Hematopoietic multipotent progenitor cell (in vitro differentiated cells): ENCODE measurements at places on chromosomes 7 and 10.

DNA sequence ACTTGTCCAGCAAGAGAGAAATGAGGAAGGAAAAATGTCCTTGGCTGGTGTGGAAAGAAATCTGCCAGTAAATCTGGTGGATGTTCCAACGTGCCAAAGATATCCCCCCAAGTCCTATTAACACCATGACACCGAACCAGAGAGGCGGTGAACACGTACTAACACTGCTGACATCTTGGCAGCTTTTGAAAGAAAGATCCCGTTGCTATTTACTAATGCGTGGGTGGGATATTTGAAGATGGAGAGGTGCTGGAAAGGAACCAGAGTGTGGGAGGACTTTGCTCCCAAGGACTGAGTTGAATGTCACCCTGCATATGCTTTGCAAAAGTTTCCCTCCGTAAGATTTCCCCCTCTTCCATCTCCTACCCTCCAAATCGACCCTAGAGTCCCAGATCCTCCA is 7.9 kb downstream of the CCDC3 start:
- DNase-seq, result no peak

- DNase-seq, result no peak
Measured at GRCh38 chr7:51280156-51280555, 36.5 kb downstream of the COBL start.

- DNase-seq, result no peak
Measured at GRCh38 chr7:137771679-137772078, 75.1 kb downstream of the DGKI start.

DNA sequence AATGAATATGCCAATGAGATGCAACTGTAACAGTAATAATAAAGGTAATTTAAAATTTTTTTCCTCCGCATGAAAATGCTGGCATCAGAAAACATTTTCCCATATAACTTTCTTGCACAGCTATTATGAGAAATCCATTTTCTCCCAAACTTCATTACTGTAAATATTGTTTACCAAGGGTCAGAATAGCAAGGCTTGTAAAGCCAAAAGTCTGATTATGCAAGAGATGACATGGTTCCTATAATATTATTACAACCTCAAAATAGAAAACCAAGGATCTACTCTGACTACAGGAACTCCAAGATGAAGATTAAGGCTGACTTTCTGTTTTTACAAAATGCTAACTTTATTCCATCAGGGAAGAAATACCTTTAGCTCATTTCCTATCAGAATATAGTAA is 162.7 kb upstream of the CDK1 start:
- no peak for DNase-seq

DNA sequence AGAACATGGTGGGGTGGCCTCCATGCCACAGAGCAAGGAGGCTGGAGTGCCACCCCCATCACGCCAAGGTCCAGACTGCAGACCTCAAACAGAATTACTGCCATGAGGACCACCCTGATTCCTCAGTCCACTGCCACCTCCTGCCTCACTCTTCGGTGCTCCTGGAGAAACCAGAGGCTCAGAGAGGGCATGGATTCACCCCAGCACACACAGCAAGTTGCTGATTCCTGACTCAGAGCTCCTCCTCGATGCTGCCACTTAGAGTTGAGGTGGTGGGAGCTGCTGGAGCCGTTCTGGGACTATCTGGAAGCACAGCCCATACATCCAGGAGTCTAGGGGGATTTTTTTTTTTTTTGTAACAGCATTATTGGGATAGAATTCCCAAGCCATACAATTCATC is 22.0 kb upstream of the MYL10 start:
- no peak for DNase-seq

DNA sequence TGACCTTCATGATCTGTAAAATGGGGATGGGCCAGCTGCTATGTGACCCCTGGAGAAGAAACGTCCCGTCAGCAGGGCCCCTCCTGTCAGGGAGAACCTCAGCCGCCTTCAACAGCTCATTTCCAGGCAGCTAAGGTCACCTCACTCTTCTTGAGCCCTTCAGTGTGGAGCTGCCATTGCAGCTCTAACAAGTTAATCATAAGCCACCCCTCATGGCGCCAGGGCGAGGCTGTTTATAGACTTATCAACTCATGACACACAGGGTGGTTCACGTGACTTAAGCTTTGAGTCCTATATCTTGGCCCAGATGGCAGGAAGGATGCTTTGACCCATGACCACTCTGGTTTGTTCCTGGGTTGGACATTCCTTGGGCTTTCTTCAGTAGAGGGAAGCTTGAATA is 315.1 kb downstream of the TNS3 start:
- DNase-seq, result no peak

- DNase-seq, result no peak
Measured at GRCh38 chr7:94295850-94296249, 98.8 kb upstream of the COL1A2 start.

DNA sequence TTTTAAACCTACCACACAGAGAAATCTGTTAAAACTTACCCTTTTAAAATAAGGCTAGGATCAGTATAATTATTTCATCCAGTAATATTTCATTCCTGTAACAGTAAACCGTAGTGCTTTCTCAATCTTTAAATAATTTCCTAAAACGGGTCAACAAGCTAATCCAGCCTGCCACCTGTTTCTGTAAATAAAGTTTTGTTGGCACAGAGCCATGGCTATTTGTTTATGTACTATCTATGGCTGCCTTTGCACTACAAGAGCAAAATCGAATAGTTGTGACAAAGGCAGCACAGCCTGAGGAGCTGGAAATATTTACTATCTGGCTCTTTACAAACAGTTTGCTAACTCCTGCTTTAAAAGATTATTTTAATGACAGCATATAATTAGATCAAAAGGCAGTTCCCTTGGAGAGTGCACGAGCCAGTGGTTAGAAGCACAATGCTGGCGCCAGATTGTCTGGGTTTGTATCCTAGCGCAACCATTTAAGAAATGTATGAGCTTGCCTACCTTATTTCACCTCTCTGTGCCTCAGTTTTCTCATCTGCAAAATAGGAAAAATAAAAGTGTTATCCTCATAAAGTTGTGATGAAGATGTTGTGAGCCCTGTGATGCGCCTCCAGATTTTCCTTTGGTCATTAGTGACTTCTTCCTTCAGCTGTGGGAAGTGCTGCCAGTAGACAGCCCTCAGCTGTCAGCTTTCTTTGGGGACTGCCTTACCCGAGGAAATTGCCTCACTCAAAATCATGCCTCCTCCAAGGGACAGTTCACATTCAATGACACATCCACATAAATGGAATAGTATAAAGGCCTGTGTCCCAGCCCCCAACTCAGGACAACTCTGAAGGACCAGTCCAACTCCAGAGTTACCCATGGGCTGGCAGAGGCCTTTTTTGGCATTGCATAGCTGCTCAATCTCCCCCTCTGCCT is 11.8 kb upstream of the MIOS start:
- DNase-seq, result no peak

DNA sequence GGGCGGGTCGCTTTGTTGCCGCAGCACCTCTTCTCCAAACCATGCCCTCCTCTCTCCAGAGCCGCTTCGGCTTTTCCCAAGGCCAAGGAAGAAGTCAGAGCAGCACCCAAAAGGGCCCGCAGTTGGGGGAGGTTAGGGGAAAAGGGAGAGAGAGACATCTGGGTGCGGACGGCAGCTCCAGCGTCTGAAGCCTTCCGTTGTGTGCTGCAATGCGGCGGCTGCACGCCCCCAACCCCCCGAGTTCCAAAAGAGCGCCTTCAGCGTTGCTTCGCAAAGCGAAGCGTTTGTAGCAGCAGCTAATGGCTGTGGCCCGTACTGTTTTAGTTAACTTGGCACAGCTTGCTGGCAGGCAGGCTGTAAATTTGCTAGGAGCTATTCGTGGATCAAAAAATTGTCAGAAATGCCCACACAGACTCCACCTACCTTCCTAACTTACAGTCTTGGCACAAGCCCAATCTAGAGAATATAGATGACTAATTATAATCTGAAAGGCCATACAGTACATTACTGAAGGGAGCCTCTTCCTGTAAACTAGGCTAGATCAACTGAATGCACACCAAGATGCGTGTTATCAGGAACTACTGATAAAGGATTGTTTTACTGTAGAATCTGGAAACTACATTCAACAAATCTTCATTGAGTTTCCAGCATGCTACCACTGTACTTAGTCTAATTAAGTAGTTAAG is 1.1 kb upstream of the KBTBD2 start:
- DNase-seq, result peak; percentile 21

DNA sequence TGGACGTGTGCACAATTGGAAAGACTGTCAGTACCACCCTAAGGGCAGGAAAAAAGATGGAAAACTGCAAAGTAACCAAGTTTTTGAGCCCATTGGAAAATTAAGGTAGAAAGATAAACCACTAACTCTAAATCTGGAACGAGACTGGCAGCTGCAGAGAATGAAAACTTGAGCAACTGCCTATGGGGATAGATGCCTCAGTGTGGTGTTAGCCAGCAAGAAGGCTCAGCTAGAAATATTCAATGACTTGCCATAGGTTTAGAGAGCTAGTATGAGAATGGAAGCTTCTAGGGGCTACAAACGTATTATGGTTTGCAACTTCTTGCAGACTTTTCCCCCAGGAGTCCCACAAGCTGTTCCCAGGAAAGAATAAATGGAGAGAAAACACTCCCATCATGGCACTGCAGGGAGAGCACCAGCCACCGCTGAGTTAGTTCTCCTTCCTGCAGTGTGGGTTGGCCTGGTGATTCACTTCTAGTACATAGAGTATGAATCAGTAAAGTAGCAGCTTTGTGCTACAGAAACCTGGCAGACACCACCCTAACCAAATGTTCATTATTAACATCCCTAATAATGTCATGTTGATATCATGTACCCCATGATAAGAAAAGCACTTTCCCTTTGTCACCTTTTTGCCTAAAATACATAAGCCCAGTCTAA is 372.4 kb upstream of the VWC2 start:
- no peak for DNase-seq

- DNase-seq, result no peak
Measured at GRCh38 chr7:148146346-148146745, 444.2 kb upstream of the C7orf33 start.

DNA sequence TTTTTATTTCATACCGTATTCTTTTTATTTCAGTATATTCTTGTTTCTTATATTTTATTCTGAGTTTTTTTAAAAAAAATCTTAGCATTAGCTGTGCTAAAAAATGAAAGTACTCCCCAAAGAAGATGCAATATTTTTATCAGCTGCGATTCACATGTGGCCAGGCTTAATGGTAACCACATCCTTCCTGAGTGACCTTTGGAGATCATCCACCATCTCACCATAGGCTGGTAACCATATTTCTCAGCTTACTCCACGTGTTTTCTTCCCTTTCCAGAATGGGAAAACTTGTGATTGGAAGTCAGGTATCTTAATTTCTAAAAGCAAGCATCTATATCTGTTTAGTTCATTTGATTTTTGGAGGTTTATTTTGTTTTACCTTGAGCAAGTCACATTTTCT is 18.8 kb upstream of the LIPM start:
- no peak for DNase-seq

DNA sequence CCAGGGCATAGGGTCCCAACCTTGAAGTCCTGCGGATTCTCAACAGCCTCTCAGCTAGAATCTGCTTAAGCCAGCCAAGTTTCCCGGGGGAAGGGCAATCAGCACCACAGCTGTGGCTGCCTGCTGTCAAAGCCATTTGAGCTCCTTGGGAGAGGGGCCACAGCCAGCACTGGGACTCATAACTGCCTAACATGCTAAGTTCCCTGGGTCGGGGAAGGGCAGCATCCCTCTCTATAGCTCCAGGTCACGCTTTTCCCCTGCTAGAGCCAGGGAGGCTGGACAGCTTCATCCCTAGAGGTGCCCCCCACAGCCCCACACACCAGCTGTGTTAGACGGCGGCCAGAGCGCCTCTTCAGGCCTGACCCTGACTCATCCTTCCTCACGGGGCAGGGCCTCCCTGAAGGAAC is 49.6 kb upstream of the PDE1C start:
- no peak for DNase-seq

GRCh38 chr7:116528008-116528789 is 3.4 kb downstream of the CAV1 start:
- DNase-seq, result no peak

DNA sequence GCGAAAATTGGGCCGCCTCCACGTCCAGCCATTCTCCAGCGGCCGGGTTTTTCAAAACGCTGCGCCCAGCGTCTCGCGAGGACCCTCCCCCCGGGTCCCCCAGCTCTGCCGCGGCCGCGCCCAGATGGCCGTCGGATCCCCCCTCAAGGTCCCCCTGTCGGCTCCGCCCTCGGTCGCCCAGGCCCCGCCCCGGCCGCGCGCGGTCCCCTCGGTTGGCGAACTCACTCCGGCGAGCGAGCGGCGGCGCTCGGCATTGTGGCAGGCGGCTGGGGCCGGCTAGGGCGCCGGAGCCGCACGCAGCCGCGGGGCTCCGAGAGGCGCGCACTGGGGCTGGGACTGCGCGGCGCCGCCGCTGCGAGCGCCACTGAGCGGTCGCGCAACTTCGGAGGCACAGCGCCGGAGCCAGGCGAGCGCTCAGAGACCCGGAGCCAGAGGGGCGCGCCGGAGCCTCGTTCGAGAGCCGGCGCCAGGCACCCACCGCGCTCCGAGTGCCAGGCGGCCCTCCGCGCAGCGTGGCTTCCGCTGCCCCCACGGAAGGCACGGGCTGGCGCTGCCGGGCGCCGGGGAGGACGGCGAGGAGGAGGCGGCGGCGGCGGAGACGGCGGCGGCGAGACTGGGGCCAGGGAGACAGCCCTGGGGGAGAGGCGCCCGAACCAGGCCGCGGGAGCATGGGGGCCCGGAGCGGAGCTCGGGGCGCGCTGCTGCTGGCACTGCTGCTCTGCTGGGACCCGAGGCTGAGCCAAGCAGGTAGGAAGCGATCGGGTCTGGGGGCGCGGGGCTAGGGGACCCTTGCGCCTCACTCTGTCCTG is at the start of gene UNC5B:
TSS of gene UNC5B (plus strand) at position 253 of the 809 bp plus-strand sequence. CDS start at position 669, 416 bp downstream.
- peak; percentile 86 for DNase-seq

- no peak for DNase-seq
Measured at GRCh38 chr7:158097453-158098124, 490.0 kb downstream of the PTPRN2 start.

DNA sequence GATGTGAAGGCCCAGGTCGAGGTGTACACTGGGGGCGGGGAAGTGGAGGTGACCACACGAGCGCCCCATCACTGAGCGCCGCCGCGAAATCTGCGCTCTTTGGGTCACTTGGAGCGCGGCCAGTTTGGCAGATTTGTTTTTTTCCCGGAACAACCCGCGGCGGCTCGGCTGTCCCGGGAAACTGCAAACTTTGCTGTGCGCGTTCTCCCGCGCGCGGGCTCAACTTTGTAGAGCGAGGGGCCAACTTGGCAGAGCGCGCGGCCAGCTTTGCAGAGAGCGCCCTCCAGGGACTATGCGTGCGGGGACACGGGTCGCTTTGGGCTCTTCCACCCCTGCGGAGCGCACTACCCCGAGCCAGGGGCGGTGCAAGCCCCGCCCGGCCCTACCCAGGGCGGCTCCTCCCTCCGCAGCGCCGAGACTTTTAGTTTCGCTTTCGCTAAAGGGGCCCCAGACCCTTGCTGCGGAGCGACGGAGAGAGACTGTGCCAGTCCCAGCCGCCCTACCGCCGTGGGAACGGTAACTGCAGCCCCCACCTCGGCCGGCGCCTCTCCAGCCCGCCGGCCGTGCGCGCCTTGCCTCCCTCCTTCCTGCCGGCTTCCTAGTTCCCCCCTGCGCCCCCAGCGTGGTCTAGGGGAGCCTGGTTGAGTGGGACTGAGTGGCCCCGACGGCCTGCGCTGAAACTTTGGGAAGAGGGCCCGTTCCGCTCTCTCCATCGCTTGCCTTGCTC is at the start of gene CASP7:
TSS of gene CASP7 (plus strand) at position 450 of the 727 bp plus-strand sequence. CDS start 17,582 bp downstream, outside the sequence.
- DNase-seq, result peak; percentile 96

GRCh38 chr7:116393654-116394053 is 105.9 kb upstream of the CAV2 start:
- no peak for DNase-seq
